Aorta (tissue), 5 donors: ENCODE measurements at places on chromosomes 5 and 9. TPM values are rescaled to one million over a fixed set of nuclear protein-coding genes. Genes with fewer than 3 reads are reported as not detected.

DNA sequence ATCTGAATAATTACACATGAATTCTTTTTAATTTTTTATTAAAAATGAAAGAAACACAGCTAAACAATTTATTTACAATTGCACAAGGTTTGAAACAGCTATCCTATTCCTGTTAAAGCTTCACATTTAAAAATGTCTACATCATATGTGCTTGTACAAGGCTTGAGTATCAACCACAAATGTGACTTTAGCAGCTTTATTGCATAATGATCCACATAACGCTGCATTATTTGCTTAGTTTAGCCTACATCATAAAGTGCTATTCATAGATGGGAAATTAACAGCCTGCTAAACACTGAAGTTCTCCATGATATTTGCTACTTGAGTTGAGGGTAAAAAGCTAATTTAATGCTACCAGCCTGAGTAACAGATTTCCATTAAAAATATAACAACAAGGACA, 45.0 kb downstream of the TRIM36 start:
- DNase-seq, result no peak

DNA sequence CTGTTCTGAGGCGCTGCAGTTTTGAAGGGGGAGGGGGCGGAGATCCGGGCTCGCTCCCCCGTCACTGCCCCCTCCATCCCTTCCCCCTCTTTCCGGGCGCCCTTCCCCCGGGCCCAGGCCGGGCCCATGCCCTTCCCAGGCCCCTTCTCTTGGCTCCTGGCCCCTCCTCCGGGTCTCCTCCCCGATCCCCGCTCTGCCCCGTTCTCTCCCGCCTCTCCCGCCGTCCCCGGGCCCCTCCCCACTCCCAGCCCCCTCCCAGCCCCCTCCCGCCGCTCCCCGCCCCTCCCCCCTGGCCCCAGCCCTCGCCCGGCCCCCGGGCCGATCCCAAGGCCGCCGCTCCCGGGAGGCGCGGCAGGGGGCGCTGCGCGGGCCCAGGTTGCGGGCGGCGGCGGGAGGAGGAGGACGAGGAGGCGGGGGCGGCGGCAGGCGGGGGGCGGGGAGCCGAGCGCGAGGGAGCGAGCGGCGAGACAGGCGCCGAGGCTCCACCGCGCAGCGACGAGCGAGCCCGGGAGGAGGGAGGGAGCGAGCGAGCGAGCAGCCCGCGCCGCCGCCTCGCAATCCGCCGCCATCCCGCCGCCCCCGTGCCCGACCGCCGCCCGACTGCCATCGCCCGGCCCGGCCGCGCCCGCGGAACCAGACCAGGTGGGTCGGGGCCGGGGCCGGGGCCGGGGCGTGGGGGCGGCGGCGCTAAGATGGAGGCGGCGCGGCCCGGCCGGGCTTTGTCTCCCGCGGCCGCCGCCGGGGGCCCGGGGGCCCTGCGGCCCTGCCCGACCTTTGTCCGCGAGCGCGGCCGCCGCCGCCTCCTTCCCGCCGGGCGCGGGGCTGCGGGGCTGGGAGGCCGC, at the start of gene PRRC2B:
PRRC2B (plus strand) TSS at position 465 of the 842 bp plus-strand sequence. CDS start 36,059 bp downstream, outside the sequence.
- DNase-seq, result peak; percentile 96

DNA sequence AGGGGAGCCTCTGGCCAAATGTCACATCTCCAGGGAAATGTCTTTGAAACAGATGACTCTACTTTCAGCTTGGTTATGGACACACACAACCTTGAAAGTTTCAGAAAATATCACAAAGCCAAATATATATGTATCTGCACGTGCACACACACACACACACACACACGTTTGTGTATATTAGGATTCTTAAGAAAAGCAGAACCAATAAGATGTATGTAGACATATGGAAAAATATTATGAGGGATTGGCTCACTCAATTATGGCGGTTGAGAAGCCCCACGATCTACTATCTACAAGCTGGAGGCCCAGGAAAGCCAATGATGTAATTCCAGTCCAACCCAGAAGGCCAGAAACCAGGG, 194.9 kb downstream of the PALM2AKAP2 start:
- no peak for DNase-seq

DNA sequence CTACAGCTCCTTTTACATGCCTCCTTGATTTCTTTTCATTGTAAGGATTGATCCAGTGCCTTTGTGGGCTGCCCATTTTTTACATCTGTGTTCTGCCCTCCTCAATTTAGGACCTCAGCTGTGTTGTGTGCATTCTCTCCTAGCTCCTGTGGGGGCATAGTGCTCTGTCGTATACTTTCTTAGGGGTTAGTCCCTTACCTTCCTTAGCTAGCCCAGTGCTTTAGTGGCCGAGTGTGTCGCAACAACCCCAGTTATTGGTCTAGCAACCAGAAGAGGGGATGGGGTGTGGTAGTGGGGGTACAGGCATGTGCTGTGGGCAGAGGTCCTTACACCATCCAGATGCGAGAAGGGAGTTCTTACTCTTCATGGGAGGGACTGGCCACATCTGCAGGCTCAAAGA, 12.1 kb downstream of the MTRR start:
- no peak for DNase-seq

DNA sequence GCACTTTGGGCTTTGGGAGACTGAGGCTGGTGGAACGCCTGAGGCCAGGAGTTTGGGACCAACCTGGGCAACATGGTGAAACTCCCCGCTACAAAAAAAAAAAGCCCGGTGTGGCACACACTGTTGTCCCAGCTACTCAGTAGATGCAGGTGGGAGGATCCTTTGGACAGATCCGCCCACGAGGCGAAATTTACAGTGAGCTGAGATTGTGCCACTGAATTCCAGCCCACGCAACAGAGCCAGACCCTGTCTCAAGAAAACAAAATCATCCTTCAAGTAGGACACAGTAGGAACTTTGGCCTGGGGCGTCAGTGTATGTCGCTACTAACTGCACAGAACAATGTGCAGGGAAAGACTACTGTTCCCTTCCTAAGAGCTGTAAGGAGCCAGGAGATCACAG, 4.8 kb downstream of the RPS14 start:
- DNase-seq, result no peak

GRCh38 chr5:15383469-15383868, 116.5 kb upstream of the FBXL7 start:
- DNase-seq, result no peak

DNA sequence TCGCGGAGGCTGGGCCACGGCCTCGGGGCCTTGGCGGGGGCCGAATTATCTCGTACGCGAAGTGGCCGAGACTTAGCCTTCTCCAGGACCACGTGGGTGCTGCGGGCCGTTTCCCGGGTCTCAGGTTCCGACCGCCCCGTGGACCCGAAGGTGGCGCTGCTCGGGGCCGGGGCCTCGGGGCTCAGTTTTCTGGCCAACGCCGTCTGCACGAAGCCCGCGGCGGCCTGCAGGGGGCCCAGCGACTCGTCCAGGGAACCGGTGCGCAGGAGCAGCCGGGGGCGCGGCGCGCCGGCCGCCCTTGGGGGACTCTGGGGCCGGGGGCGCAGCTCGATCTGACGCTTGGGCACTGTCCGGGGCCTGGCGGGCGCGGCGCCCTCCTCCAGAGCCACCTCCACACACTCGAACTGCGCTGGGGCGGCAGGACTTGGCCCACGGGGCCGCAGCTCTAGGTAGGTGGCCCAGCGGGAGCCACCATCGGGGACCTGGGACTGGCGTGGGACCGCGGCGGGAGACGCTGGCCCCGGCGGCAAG, 716 bp downstream of the PROB1 start:
- DNase-seq, result no peak

DNA sequence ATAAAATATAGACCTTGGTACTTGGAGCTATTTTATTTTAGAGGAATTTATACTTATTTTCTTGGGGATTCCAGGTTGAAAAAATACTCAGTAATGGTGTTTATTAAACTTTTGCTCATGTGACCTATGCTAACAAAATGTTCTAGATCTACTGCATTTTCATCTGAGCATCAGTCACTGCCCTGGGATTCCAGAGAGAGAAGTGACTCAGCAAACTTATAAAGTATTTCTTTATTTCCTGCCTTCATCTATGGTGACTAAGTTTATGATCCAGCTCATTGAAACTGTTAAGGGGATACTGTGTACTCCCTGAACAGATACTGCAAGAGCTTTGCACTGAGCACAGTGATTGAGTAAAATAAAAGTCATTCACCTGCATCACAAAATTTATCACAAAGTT, 298.5 kb upstream of the CDH18 start:
- no peak for DNase-seq

DNA sequence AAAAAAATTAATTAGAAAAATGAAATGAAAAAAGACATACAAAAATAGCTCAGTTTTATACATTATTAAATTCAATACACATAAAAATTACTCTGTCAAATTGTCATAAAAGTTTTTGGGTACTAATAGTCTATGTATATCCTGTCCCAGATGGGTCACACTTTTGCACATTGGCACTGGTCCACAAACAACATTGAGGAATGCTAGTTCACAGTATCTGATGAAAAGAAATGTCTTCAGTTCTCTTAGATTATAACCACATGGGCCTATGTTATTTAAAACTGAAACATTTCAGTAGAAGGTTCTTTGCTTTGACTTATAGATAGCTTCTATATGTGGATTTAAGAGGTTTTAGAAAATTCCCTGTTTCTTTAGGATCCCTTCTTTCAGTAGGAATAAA, 39.8 kb downstream of the LNPEP start:
- DNase-seq, result no peak

- DNase-seq, result peak; percentile 51
These were observed 163.7 kb downstream of the COL23A1 start for GRCh38 chr5:178426326-178427130.

DNA sequence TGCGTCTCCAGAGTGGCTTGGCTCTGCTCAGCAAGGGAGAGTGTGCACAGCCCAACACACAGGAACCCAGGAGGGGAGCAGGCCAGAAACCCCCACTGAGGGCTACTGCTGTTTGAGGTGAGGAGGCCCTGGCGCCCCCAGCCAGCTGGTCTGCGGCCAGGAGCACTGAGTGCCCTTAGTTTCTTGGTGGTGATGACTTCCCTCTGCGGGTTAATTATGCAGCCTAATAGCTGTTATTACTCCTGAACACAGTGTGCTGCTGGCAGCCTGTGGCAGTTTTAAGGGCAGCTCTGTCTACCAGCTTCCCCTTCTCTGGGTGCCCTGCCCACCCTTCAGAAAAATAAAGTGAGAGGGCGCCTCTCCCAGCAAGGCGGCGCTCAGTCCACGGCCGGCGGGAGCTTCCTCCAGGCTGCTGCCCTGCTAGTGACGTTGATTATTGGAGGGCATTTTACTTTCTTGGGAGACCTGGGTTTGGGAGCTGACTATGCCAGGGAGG, 19.2 kb downstream of the GADD45G start:
- no peak for DNase-seq

DNA sequence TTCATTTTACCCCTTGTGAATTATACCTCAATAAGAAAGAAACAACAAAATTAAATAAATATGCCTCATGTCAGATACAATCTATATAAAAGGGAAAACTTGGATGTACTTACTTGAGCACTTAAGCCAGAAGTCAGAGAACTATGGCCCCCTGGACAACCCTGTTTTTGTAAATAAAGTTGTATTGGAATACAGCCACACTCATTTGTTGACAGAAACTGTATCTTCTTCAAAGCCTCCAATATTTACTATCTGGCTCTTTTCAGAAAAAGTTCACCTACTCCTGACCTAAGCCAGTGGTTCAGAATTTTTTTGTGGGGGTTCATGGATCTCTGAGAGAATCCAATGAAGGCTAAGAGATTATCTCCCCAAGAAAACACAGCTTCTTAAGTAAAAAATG, 45.3 kb upstream of the RASEF start:
- no peak for DNase-seq

DNA sequence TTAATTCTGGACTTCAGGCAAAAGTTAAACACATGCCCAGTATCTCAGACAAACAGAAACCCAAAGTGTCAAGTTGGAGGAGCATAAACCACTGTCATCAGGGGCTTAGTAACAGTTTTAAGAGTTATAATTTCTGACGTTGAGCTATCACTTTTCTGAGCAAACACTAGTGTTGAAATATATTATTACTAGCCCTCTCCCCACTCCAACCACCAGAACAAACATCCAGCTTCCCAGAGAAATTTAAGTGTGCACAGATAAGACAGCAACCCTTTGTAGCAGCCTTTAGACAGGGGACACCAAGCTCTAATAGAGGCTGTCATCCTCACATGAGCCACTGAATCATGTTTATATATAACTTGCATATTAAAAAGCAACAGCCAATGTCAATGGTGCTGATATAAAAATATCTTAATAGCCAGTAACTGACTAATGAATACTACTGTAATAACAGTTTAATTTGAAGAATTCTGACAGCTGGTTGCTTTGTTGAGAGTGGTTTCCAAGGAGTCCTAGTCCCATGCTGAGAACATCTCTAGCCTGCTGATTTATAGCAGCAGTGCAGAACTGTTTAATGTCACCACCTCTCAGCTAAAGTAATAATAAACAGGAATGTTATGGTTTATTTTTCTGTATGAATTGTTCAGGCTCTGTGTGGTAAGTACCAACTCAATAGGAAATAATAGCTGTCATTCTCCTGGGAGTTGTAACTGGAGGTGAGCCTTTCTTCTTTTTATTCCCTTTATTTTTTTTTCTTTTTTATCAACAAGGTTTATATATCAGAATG, 528.7 kb upstream of the ZNF608 start:
- DNase-seq, result no peak

DNA sequence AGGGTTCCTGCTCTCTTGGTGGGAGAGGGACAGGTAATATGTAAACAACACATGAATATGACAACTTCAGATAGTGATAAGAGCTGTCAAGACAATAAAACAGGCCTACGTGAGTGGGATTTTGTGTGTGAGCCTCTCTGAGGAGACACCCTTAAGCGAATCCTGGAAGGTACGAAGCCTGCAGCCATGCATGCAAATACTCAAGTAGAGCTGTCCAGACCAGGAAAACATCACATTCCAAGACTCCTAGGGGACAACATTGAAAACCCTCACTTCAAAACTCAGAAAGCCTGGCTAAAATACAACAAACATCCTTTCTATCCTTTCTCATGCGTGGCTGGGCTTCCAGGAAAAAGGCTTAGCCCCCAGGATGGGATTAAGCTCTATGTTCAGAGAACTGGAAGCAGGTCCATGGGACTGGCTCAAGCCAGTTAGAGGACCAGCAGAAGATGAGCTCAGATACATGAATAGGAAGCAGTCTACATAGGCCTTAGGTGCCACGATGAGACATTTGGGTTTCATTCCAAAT, 124.8 kb upstream of the IQGAP2 start:
- no peak for DNase-seq

- DNase-seq, result no peak
These were observed 829.9 kb upstream of the CDH9 start for GRCh38 chr5:27868292-27868691.

DNA sequence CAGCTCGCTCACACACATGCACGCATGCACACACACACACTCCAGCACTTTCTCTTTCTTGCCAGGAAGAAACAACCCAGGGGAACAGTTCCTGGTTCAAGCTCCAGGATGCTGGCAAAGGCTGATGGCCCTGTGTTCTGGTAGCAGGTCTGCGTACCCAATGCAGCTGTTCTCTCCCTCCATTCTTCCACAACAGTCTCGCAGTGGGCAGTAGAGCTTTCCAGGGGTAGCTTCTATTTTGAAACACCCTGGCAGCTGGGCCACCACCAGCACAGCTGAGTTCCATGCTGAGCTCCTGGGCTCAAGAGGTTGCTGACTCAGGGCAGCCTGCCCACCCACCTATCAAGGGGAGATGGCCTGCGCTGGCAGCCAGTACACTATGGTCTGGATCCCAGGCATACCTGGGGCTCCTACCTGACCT, 4.7 kb downstream of the VDAC1 start:
- no peak for DNase-seq

GRCh38 chr5:72511774-72512592, 4.8 kb upstream of the ZNF366 start:
- DNase-seq, result no peak

- DNase-seq, result no peak
These were observed 43.8 kb downstream of the SLC38A9 start for GRCh38 chr5:55668356-55668755.

- DNase-seq, result no peak
These were observed 1.7 kb downstream of the MEGF9 start for GRCh38 chr9:120712539-120713031.

FABP6 gene
- total RNA-seq, result not detected

RMI1 gene
- total RNA-seq, result 2.9 TPM

HTR4 gene
- total RNA-seq, result 0.90 TPM

PCDHA1 gene
- not detected for total RNA-seq
